ENCODE measurements at places on chromosomes 16 and 17. TPM values are rescaled to one million over a fixed set of nuclear protein-coding genes. Genes with fewer than 3 reads are reported as not detected.

RUNDC3A gene
- total RNA-seq: 4.0 TPM

HOXB13 gene
- total RNA-seq: not detected

DNA sequence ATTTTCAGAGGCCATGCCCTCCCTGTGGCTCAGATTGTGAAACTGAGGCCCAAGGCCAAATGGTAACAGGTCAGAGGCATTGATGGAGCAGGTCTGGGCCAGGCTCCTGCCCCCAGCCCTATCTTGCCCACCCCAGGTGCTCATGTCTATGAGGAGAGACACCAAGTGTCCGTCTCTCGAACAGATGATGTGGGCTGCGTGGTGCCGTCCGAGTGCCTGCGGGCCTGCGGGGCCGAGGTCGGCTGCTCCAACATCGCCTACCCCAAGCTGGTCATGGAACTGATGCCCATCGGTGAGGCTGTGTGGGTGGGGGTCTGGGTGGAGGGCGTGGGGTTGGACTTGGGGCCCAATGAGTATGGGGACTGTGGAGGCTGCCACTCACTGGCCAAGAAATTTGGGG is 8.7 kb upstream of the FAM83G start:
- DNase-seq: no peak

DNA sequence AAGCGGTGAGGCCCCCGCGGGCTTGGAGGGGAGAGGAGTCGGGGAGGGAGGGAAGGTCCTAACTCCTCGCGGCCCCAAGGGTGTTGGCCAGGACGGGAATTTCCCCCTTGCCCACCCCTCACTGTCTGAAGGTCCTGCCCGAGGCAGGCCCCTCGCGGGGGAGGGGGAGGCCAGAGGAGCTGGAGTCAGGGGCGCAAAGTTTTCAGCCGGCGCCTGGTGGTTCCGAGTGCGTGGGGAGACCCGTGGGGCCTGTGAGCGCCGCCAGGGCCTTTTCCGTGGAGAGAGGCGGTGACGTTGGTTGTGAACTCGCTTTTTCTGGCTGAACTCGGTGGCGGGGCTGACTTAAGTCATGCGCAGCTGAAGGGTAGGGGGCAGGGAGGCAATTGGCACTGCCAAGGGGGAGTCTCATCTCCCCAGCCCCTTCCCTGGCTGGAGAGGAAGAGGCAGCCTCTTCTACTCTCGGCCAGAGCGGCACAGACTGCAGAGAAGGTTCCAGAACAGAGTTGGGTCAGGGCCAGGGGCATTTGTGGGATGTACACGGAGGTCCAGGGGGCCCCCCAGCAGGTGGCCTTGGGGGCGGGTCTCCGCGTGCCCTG is 1.5 kb downstream of the CACNA1H start:
- peak; percentile 48 for DNase-seq

- no peak for DNase-seq
These were observed 148.6 kb downstream of the CLEC16A start for GRCh38 chr16:11092788-11093571.

BAIAP3 gene
- total RNA-seq: 23.0 TPM

DNA sequence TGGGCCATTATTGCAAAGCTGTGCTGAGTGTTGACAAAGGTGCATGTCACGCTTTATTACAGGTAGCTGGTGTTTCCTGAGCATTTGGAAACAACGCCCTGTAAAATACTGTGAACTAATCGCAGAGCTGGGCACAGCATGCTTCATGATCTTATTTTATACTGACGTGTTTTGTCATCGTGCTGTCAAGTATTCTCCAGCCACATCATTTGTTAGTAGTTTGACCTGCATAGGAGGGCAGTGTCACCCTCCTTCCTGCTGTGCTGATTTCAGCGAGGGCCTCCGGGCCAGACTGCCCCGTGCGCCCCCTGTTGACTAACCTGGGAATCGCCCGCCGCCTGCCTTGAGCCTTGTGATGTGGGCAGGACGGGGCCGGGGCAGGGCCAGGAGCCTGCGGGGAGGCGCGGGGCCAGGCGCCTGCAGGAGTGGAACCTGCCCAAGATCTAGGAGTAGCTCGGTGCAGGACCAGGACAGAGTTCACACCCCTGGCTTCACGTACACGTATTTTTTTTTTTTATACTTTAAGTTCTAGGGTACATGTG is 820.7 kb downstream of the KCNJ18 start:
- no peak for DNase-seq

GRCh38 chr17:4536742-4537411 is 18.3 kb downstream of the MYBBP1A start:
- peak; percentile 30 for DNase-seq

HERPUD1 gene
- 42.7 TPM for total RNA-seq

CDK3 gene
- total RNA-seq: 10.2 TPM

- DNase-seq: no peak
These were observed 8.9 kb upstream of the MED13 start for GRCh38 chr17:62073993-62074392.

ZSCAN10 gene
- 519 TPM for total RNA-seq

SLC38A7 gene
- 27.8 TPM for total RNA-seq

GRCh38 chr16:58026139-58026704 is 668 bp downstream of the MMP15 start:
- peak; percentile 64 for DNase-seq

DNA sequence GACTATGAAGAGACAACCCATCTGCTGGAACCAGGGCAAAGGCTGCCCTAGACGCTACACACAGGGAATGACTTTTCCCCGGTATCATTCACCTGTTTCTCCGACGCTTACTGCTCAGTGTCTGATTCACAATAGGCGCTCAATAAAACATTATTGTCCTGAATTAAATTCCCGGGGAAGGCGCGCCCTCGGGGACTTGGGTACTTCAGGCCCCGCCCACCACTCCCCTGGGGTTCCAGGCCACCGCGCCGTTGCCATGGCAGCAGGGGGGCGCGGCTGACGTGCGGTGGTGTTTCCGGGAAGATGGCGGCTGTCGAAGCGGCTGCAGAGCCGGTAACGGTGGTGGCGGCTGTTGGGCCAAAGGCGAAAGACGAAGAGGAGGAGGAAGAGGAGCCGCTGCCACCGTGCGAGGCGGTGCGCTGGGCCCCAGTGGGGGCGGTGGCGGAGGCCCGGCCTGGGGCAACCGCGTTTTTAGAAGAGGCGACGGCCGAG is at the start of gene RUNDC1:
Gene RUNDC1, plus strand, starts transcription at position 292 of the 492 bp plus-strand sequence. Its CDS starts 12 bp downstream, at position 304.
- peak; percentile 97 for DNase-seq

DNA sequence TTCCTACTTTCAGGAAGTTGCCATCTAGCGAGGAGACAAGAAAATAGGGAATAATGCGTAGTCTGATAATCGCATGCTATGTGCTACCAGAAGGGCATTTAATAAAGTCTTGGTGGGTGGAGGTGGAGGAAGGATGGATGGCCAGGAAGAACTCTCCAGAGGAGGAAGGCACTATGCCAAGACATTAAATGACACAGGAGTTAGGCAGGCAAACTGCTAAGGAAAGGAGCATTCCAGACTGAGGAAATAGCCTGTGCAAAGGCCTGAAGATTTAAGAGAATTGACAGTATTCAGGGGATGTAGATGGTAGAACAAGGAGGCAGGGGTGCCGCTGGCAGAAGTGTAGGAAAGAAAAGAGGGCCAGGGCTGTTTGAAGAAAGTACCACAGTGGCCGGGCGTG is 19.3 kb upstream of the ARHGAP44 start:
- DNase-seq: no peak

DNA sequence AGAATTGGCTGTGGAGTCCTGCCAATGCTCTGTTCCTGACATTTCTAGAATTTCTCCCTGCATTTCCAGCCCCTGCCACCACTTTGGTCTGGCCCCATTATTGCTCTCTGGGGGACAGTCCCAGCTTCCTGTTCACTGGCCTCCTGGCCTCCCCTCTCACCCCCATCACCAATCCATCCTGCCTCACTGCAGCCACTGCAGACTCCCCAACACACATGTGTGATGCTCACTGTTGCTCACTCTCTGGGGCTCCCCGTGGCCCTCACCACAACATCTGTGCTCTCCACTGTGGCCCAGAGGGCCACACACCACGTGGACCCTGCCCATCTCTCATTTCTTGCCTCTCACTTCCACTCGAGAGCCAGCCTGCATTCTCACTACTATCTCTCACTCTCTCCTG is 64.6 kb downstream of the SREBF1 start:
- no peak for DNase-seq

GRCh38 chr16:74463888-74464287 is 42.6 kb upstream of the CLEC18B start:
- no peak for DNase-seq

GRCh38 chr17:66715745-66716156 is 119.2 kb upstream of the CACNG5 start:
- peak; percentile 93 for DNase-seq

KCNH6 gene
- 2.8 TPM for total RNA-seq

GRCh38 chr17:4297351-4297750 is 33.6 kb upstream of the ANKFY1 start:
- DNase-seq: no peak

TMED6 gene
- not detected for total RNA-seq

KRTAP1-5 gene
- total RNA-seq: not detected

GRCh38 chr17:338442-339192 is 14.0 kb downstream of the RPH3AL start:
- DNase-seq: no peak

DNA sequence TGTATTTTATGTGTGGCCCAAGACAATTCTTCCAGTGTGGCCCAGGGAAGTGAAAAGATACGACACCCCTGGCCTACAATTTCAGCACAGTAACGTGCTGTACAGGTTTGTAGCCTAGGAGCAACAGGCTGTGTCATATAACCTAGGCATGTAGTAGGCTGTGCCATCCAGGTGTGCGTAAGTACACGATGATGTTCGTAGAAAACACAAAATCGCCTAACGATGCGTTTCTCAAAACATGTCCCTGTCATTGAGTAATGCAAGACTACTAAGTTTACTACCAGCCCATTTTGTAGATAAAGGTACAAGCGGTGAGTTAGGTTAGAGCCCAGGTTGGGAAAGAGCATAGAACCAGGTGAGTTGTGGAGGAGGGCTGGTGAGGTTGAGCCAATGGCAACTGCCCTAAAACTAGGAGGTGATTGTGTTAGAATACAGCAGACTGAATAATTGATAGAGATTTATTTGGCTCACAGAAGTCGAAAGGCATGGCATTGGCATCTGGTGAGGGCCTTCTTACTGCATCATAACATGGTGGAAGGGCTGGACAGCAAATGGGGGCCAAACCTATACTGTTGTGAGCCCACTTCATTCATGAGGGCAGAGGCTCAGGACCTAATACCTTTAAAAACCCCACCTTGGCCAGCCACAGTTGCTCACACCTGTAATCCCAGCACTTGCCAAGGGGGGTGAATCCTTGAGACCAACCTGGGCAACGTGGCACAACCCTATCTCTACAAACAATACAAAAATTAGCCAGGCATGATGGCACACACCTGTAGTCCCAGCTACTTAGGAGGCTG is 4.2 kb downstream of the EIF1 start:
- DNase-seq: no peak

All from GM23338 (cell line).